ENCODE measurements at places on chromosomes 6 and 20.

DNA sequence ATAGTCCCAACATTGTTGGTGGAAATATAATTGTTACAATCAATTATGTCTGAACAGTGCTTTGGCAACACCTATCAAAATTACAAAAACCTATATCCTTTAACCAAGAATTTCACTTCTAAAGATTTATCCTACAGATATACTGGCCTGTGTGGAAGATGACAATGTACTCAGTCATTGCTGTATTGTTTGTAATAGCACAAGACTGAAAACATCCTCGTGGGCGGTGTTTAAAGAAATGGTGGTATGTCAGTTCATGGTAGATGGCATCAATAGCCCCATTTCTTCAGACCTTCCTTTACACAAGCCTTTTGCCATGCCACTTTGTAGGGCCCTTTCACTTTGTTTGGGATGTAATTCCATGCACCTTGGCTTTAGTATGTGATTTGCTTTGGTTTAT is 9.8 kb upstream of the TPBG start:
- no peak for DNase-seq

GRCh38 chr20:60653111-60653845 is 598.8 kb upstream of the CDH4 start:
- DNase-seq = no peak

DNA sequence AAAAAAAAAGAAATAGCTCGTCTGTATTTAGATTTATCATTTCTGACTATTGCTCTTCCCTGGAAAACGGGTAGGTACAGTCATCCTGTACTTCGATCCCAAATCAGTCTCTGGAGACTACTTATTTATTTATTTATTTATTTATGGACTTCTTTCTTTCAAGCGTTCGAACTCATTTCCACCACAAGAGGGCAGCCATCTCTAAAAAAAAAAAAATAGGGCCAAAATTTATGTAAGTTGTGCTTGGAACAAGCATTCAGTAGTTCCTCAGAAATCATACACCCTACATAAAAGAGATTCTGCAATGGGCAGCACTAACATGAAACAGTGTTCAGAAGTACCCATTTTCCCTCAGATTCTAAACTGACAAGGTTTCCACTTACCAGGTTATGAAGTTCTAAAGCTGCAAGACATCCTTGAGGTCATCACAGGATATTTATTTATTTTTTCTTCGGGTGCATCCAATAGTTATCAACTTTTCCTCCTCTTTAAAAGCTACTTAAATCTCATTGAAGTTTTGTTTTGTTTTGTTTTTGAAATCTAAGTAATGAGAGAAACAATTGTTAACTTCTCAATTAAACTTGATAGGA is 1.9 kb upstream of the BMP2 start:
- peak; percentile 57 for DNase-seq

GRCh38 chr6:163820745-163821458 is 406.4 kb downstream of the QKI start:
- DNase-seq = no peak

DNA sequence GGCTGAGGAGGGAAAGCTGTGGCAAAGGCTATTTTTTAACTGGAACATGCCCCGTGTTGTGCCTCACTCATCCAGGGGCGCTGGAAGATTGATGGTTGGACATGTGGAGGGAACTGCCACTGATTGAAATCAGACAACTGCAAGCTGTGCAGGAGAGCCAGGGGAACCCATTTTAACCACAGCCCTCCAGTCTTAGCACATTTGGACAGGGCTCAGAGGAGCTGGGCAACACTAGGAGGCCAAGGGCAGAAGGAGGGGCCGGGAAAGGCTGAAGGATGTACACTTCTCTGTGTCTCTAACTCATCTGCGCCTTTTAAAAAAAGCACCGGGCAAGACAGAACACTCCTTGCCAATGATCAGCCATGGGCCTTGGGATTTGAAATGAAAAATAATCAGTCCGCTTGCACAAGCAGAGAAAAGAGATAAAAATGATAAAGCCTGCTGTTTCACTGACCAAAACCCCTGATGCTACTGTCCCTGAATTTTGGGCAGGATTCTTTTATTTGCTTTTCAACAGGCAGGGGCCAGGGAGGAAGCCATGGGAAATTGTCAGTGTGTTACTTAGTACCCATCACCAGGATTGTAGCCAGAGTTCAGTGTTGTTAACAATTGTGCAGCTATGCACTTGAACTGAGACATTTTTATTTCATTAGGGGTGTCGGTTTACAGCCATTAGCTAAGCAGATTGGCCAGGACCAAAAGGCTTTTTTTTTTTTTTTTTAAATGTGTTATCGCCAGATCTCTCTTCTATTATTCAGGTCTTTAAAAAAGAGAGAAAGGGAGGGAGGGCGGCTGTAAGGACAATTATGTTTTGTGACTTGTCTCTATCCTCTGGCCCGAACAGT is 109.3 kb upstream of the EYA4 start:
- peak; percentile 88 for DNase-seq

DNA sequence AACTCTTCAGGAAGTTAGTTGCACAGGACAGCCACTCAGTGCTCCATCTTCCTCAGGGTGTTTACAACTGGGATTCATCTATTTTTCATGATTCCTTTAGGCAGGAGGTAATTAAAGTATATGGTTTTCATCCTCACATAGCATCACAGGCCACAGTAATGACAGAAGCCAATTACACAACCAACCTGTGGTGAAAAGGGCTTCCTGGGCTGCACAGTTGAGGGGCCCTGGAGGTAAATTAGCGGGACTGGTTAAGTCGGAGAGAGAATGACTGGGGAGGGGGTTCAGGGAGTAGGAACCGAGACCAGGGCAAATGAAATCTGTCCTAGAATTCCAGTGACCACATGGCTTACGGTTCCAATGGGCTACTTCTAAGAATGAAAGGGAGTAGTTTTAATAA is 37.0 kb downstream of the BAK1 start:
- DNase-seq = no peak

- DNase-seq = no peak
Measured at GRCh38 chr6:11922901-11923300, 89.2 kb upstream of the HIVEP1 start.

Measured in NCI-H1105 (cell line).